ENCODE measurements at places on chromosomes 7 and 10.
A peak's percentile ranks its signal among the peaks of the same experiment; 100 is the strongest.

GRCh38 chr7:13947535-13947934, 41.9 kb downstream of the ETV1 start:
- DNase-seq, result no peak

DNA sequence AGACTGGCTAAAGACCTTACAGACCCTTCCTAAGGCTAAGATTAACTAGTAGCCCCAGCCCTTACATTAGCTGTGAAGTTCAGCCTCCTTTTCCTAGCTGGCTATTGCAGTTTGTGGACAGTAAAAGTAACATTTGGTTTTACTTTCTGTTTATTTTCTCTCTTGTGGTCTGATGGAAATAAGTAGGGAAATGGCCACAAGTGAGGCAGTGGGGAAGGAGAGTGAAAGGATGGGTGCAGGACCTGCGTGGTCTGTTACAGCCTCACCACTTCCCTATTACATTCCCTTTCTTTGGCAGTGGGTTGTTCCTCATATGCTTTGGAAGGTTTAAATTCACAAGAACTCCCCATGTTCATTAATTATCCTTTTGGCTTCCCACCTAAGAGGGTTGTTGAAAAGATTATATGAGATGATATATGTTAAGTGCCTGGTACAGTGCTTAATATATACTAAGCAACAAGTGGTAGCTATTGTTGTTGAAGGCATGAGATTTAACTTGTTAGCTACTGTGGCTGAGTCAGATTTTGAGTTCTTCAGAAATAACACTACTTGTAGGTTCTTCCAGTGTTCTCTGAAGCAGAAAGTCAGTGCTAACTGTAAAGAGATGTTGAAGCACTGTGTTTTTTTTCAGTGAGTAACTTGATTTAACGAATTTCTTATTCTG, 181.7 kb downstream of the ST7 start:
- DNase-seq, result no peak

- DNase-seq, result no peak
These were observed 18.1 kb downstream of the VIPR2 start for GRCh38 chr7:159126311-159127260.

- DNase-seq, result no peak
These were observed 88.9 kb downstream of the ELFN1 start for GRCh38 chr7:1758859-1759521.

DNA sequence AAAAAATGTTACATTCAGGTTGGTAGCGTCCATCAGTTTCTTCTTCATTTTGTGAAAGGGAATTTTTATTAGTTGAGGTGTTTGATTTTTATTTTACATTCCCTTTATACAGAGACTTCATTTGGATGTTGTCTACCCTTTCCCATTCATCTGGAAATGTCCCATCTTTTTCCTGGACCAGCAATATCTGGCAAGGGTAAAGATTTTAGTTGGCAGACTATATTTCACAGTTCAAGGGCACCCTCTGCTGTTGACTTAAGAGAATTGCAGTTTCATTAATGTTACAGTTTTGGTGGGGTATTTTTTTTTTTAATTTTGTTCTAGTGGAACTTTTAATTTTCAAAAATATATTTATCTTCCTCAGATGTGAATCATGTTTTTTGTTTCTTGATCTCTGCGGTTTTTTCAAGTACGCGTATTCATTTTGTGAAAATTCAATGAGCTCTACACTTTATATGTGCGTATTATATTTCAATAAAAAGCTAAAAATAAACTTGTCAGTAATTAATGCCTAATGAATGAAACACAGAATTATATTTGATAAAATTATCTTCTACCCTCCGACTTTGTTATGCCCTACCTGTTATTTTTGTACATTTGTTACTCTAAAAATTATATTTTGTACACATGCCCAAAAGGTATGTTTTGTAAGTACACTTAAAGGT, 97.9 kb upstream of the KLF14 start:
- peak; percentile 45 for DNase-seq

- DNase-seq, result no peak
These were observed 15.3 kb upstream of the SUN1 start for GRCh38 chr7:816751-817671.
